Brain pericyte (primary cell): ENCODE measurements at places on chromosomes 4 and X.

DNA sequence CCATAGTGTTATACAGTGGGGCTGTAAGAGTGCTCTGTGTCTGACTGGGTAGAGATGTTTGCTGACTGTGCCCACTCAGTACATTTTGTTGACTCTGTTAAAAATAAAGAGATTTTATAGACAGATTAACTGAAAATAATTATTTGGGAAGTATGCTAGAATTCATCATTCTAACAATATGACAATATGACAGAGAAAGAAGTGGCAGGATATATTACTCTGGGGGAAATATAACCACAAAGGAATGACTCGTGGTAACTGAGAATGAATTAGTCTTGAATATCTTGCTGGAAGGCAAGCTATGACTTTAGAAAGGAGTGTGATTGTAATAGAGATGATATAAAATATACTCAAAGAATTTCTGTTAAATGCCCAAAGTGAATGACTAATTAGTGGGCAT is 46.8 kb downstream of the TMEM165 start:
- no peak for DNase-seq

GRCh38 chr4:8912089-8912455 is 40.4 kb upstream of the HMX1 start:
- no peak for DNase-seq

DNA sequence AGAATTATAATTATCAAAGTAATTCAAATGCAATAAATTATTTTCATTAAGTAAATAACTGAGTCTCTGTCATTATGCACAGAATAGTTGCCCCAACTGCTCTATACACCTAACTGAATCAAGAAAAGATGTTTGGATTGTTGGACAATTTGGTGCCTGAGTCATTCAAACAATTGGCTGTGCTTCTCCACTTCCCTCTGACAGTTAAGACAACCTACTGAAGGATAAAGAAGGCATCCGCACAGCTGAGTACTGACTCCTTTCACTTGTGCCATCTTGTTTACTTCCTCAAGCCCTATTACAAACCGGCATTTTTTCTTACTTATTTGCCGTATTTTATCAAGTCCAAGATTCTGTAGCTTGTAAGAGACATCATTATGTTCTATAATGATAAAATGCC is 110.6 kb upstream of the C1QTNF7 start:
- no peak for DNase-seq

GRCh38 chrX:155108427-155108826 is 37.1 kb downstream of the BRCC3 start:
- DNase-seq, result no peak
